ENCODE measurements at places on chromosomes 3 and 15. TPM values are rescaled to one million over a fixed set of nuclear protein-coding genes. Genes with fewer than 3 reads are reported as not detected.

The ZNF385D gene
- not detected for total RNA-seq

The EIF4E3 gene
- 1.7 TPM for total RNA-seq

The CLASP2 gene
- total RNA-seq: 65.6 TPM

The CLDN1 gene
- 39.3 TPM for total RNA-seq

The CIAO2A gene
- 63.7 TPM for total RNA-seq

The CIDEC gene
- 1.9 TPM for total RNA-seq

The ISL2 gene
- 11.0 TPM for total RNA-seq

The RAD51 gene
- 47.0 TPM for total RNA-seq

The C15orf62 gene
- total RNA-seq: 0.91 TPM

The BFSP2 gene
- total RNA-seq: not detected

The GOLGA8T gene
- not detected for total RNA-seq

The COL8A1 gene
- not detected for total RNA-seq

The IL12A gene
- total RNA-seq: 0.60 TPM

The CP gene
- total RNA-seq: 5.0 TPM

The FRMD4B gene
- 43.2 TPM for total RNA-seq

GRCh38 chr3:36677331-36678007 is 86.9 kb downstream of the DCLK3 start:
- peak; percentile 51 for DNase-seq

GRCh38 chr15:58854593-58854992 is 78.9 kb downstream of the SLTM start:
- DNase-seq: no peak

GRCh38 chr15:68367226-68367625 is 64.7 kb downstream of the ITGA11 start:
- no peak for DNase-seq

DNA sequence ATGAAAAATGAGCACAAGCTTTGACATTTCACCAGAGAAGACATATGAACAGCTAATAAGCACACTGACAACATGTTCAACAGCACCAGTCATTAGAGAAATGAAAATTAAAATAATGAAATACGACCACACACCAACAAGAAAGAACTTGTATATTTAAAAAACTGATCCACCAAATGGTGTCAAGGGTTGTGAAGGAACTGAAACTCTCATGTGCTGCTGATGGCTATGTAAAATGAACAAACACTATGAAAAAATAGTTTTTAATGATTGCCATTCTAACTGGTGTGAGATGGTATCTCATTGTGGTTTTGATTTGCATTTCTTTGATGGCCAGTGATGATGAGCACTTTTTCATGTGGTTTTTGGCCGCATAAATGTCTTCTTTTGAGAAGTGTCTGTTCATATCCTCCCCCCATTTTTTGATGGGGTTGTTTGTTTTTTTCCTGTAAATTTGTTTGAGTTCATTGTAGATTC is 193.8 kb downstream of the SCAPER start:
- no peak for DNase-seq

GRCh38 chr3:160376681-160377080 is 22.3 kb downstream of the IFT80 start:
- no peak for DNase-seq

DNA sequence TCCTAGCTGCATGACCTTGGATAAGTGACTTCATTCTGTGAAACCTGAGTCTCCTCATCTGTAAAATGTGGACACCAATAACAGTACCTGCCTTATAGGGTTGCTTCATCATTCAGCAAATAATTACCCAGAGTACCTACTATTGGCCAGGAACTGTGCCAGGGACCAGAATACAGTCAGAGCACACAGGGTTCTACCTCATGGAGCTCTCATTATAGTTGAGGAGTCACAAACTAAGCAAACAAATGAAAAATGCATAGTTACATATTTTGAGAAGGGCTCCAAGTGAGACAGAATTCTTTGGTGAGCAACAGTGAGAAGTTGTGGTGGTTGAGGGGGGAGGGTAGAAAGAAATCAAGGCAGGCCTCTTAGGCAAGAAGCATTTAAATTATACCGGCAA is 308.6 kb upstream of the WNT5A start:
- no peak for DNase-seq

- DNase-seq: no peak
These were observed 1077.0 kb downstream of the ROBO2 start for GRCh38 chr3:78116874-78117273.

DNA sequence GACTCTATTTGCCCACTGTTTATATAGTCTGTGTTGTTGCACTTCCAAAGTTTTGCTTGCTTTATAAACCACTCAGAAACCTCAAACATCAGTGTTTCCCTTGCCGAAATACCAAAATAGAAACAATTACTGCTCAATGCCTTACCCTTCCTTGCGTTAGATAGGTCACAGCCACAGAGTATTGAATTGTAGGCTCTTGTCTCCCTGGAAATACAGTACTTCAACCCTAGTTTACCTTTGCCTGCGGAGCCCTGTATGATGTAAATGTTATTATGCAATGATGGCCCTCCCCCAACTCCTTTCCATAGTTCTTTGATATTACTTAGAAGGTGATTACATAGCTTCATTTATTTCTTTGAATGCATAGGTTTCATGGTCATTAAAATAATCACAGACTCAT is 44.2 kb downstream of the SOX2 start:
- no peak for DNase-seq

DNA sequence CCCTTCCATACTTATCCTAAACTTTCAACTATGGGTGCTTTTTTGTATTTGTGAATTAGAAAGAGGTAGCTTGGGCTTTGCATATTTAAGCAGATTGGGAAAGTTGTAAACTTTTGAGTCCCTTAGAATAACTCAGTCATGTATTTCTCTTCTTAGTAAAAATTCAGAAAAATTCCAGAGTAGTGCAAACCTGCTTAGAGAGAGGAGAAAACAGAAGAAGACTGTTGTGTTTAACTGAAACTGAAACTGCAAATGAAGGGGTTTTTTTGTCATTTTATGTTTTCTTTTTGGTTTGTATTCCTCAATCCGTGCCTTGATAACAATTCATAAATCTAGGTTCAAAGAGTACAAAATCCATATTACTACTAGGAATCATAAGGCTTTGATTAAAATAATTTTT is 31.3 kb downstream of the CD200 start:
- no peak for DNase-seq

GRCh38 chr3:52502808-52503350 is 7.7 kb downstream of the STAB1 start:
- no peak for DNase-seq

GRCh38 chr3:178386880-178387279 is 149.4 kb upstream of the KCNMB2 start:
- no peak for DNase-seq

DNA sequence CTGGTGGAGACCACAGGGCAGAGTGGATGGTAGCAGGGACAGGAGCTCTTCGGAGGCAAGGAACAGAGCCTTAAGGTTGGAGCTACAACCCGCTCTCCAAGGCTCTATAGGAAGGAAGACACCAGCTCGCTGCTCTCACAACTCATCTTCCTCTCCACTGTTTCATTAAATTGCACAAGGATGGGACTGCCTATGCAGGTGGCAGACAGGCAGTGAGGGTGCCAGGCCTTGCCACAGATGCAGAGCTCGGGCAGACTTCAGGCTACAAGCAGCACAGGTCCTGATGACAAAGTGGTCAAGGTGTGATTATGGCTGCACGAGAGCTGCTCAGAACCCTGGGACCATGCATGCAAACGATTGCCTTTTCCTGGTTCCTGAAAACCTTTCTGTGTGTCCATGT is 144.6 kb downstream of the FOXP1 start:
- DNase-seq: no peak

GRCh38 chr3:105653166-105653565 is 215.6 kb downstream of the CBLB start:
- no peak for DNase-seq

- DNase-seq: no peak
These were observed 60.7 kb downstream of the TASOR start for GRCh38 chr3:56622381-56622780.

DNA sequence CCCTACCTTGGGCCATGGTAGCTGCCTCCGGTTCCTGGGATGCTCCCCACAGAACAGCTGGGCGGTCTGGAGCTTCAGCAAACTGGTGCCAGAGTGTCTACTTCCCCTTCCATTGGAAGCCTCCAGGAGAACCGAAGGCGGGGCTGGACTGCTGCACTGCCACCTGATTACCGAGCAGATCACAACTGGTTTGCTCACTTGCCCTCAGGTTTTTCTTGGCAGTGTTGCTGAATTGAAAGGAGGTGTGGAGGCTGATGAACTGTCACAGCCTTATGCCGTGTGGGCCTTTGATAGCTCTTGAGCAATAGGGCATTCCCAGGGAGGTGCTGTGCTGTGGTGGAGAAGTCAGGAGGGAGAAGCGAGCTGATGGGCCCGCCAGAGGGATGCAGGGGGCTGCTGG is at the start of gene TGM5:
TSS of gene TGM5 (minus strand) at position 95 of the 400 bp plus-strand sequence. CDS start at position 16, 79 bp downstream.
- DNase-seq: no peak

Data from Caco-2 (cell line).